ENCODE measurements at places on chromosomes 4 and X.

GRCh38 chr4:75544870-75545269, 11.0 kb upstream of the ODAPH start:
- DNase-seq: no peak

DNA sequence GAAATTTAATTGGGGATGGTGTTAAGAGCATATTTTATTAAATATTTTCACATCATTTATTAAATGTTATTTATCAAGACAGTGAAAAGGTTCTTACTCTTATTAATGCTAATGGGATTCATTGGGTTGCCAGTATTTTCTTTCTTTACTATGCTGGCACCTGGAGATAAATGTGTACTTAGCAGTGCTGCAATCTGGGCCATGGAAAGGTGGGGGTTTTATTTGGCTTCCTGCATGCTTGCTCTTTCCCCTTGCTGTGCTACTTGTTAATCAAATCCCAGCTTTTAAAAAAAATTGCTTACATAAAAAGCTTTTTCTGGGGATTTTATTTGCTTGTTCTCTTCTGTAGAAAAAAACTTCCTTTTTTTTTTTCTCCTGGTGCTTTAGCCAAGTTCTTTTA, 48.3 kb downstream of the ZAR1 start:
- no peak for DNase-seq

- DNase-seq: no peak
Observed at GRCh38 chr4:52248820-52249219, 197.7 kb downstream of the SPATA18 start.

GRCh38 chr4:151771664-151772063, 10.9 kb upstream of the GATB start:
- no peak for DNase-seq

- DNase-seq: no peak
Observed at GRCh38 chrX:96770315-96770714, 85.7 kb downstream of the DIAPH2 start.

DNA sequence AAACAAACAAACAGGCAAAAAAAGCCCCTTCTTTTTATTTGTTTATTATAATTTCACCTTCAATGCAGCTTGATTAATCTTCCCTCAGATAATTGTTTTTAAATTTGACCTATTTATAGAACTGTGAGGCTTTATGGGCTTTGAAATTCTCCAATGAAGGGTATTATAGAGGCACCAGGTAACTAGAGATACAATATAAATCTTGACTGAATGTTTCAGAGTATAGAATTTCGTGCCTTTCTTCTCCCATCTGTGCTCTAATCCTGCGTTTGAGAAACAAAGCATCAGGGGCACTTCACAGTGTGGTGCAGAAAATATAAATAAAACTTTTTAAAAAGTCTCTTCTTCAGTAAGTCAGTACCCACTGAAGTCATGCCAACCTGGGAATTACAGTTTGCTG, 120.9 kb downstream of the ANKRD50 start:
- DNase-seq: no peak

- no peak for DNase-seq
Observed at GRCh38 chrX:121165930-121166359, 118.5 kb downstream of the GLUD2 start.

DNA sequence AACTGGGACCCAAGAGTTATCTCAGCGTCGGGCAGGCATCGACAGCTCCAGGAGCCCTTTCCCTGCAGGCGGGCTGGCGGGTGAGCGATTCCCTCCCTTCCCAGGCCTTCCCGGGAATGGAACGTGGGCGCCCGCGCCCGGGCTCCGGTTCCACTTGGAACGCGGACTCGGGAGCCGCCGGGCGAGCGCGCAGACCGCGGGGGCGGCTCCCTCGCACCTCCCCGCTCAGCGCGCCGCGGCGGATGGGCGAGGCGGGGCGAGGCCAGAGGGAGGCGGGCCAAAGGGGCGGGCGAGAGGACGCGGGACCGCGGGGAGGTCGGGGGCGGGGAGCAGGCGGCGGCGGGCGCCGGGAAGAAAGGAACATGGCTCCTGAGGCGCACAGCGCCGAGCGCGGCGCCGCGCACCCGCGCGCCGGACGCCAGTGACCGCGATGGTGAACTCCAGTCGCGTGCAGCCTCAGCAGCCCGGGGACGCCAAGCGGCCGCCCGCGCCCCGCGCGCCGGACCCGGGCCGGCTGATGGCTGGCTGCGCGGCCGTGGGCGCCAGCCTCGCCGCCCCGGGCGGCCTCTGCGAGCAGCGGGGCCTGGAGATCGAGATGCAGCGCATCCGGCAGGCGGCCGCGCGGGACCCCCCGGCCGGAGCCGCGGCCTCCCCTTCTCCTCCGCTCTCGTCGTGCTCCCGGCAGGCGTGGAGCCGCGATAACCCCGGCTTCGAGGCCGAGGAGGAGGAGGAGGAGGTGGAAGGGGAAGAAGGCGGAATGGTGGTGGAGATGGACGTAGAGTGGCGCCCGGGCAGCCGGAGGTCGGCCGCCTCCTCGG, at the start of gene PKD2:
TSS of gene PKD2 (plus strand) at position 332 of the 818 bp plus-strand sequence. CDS start at position 431, 99 bp downstream.
- DNase-seq: peak; percentile 65

- no peak for DNase-seq
Observed at GRCh38 chr4:53321151-53321983, 44.5 kb downstream of the SCFD2 start.

GRCh38 chr4:13670456-13671160, 43.1 kb upstream of the BOD1L1 start:
- no peak for DNase-seq

DNA sequence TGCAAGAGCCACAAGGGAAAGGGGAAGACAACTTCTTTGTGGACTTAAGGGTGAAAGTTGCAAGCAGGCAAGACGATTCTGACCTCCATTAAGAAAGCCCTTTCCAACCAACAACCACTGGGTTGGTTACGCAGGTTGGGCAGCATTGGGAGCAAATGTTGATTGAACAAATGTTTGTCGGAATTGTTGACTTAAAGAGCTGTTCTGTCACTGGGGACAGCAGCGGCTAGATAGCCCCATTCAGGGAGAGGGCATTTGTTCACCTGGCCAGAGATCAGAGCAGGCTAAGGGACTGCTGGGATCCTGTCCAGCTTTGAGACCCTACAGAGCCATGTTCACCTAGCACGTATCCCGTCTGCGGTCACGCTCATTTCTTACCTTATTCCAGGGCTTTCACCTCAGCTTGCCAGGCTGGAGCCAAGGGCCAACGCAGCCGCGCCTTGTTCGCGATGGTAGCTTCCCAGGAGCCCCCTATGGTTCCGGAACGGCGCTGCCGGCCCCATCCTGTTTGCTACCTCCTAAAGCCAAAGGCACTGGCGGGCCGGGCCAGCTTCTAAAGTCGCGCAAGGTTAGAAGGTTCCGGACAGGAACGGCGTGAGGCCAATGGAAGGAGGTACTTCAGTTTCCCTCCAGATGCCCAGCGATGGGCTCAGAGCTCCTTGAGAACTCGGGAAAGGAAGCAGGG, 24.6 kb downstream of the F9 start:
- no peak for DNase-seq

DNA sequence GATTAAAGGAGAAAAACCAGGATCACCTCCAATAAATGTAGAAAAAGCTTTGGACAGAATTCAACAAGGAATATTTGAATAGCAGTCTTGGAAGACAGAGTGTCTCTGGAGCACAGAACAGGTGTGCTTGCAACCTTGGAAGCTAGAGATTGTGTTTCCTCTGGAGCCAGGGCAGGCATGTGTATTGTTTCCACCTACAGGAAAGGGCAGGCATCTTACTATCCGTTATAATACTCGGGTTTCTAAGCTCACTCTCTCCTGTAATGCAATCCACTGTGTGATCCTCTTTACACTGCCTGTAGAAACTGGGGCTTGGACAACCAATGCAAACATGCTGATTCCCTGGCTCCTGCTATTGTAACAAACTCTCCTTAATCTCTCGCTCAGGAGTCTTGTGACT, 14.4 kb downstream of the CCDC110 start:
- DNase-seq: no peak

DNA sequence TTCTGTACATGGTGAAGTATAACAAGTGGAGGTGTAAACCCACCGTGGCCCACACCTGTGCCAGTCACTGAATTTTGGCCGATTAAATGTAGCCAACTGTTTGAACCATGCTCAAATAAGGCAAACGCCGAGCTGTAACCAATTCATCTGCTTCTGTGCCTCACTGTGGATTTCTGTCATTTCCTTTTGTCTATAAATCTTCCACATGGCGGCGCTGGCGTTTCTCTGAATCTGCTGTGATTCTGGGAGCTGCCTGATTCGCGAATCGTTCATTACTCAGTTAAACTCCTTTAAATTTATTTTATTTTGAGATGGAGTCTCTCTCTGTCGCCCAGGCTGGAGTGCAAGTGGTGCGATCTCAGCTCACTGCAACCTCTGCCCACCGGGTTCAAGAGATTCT, 19.2 kb downstream of the SUPT20HL2 start:
- DNase-seq: no peak

DNA sequence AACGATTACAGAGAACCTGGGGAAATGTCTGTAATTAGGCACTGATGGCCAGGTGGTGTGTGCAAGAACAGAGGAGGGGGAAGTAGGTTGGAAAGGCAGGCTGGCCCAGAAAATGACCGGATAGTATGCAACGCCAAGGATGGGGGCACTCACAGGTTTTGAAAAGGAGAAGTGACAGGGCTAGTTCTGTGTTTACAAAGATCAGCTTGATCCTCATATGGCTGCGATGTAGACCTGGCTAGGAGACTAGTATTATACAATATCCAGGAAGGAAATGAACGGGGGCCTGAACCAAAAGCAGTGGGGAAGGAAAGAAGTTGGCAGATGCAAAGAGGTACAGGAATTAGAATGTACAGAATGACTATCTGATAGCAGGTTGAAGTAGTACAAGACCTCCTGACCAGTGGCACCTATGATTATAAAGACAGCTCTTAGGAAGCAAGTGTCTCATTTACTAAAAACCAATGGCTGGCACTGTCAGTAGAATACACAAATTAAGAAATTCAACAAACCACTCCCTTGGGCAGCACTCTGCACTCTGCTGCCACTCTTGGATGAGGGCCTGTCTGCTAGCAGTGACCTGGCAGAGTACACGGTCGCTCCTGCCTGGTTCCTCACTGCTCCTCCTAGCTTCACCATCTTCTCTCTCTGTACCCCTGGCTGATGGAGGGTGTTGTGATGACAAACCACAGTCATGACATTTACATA, 14.1 kb downstream of the MFAP3L start:
- no peak for DNase-seq

All from activated CD4-positive, CD25-positive, alpha-beta regulatory T cell (primary cell).